ENCODE measurements at places on chromosomes 2 and 18.

GRCh38 chr2:9990736-9991135 lies 39.2 kb downstream of the GRHL1 start:
- DNase-seq = peak; percentile 22

GRCh38 chr2:230557065-230557464 lies 141.1 kb downstream of the SP100 start:
- DNase-seq = no peak

- DNase-seq = no peak
These were observed 107.2 kb upstream of the SPRED2 start for GRCh38 chr2:65539633-65540032.

DNA sequence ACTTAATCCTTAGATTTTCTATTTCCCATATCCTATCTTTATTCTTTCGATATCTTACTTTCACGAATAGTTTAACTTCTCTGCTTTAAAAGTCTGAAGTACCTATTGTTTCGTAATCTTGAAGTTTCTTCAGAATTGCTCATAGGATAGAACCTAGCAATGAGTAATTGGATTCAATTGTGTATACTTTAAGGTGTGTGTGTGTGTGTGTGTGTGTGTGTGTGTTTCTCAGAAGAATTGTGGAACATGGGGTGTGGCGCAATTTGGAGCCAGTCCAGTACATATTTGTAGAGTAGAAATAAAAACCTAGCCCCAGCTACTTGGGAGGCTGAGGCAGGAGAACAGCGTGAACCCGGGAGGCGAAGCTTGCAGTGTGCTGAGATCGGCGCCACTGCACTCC lies 897.6 kb downstream of the BCL11A start:
- no peak for DNase-seq

DNA sequence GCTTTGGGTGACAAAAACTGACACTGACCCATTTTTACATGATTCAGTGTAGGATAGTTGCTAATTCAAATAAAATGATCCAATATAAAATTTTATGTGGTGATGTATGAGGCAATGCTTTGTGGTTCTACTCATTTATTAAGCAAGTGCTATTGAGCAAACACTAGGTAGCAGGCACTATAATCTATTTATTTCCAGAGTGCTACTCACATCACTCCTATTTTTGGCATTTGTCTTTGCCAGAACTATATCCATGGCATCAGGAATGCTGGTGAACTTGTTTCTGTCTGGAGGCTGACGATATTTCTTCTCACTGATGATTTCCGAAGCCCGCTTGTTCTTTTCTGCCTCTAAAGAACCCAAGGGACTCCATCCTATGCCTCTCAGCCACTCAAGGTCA lies 84.3 kb downstream of the NEB start:
- no peak for DNase-seq

- no peak for DNase-seq
These were observed 238.5 kb downstream of the DYSF start for GRCh38 chr2:71691747-71692441.

- no peak for DNase-seq
These were observed 215.2 kb upstream of the THSD7B start for GRCh38 chr2:136550181-136550580.

DNA sequence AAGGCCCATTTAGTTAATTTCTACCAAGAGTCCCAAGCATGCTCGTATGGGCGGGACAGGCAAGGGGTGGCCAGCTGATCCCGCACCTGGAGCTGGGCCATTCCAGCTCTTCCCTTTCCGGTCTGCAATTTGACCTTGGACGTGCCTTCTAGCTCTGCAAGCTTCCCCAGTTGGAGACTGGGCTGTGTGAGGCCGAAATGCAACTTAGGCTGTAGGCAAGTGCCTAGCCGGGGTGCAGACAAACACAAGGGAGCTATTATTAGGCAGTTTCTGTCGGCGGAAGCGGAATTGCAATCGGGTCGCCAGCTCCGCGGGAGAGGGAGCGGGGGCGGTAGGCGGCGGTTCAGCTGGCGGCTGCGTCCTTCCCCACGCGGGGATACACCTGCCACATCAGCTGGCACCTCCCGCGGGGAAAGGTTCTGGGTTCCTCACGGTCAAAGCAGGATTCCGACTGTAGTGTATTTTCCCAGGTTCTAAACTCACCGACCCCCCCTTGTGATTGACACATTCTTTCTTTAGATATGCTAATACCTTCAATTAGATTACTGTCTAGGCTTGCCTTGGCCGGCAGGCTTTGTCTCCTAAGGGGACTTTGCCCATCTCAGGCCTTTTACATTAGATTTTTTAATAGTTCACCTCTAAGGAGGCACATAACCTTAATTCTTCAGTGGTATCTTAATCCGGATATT lies 17.1 kb upstream of the ZNF532 start:
- DNase-seq = no peak

GRCh38 chr2:190583507-190584337 lies 49.2 kb upstream of the NEMP2 start:
- DNase-seq = no peak

DNA sequence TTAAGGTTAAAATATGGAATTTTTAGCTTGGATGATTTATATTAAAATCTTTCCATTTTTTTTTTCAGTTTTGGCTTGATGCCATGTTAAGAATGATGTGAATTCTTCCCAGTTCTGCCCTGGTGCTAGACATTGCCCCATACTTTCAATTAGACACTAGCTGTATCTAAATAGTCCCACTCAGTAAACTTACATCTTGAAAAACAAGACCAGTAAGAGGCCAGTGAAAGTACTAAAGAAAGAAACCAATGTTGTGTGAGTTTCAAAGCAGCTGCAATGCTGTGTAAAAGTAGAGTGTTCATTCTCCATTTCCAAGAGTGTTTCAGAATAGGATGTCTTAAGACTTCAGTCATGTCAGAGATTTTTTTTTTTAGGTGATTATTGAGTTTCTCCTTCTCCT lies 40.0 kb upstream of the CYBRD1 start:
- no peak for DNase-seq

All from CD4-positive, alpha-beta T cell treated with Interleukin-15 for 1 hour (primary cell).